ENCODE measurements at places on chromosomes 1 and 21. TPM values are rescaled to one million over a fixed set of nuclear protein-coding genes. Genes with fewer than 3 reads are reported as not detected.

The PKP1 gene
- total RNA-seq: not detected

The PLA2G2C gene
- total RNA-seq: 0.58 TPM

The SPRR4 gene
- total RNA-seq: not detected

The EPHB2 gene
- total RNA-seq: not detected

The NGF gene
- total RNA-seq: not detected

The HAO2 gene
- total RNA-seq: not detected

The TMEM82 gene
- total RNA-seq: not detected

All from activated naive CD4-positive, alpha-beta T cell treated with anti-CD3 and anti-CD28 coated beads, Interleukin-2, amount 50 U/mL, for 72 hours (primary cell).